ENCODE measurements at places on chromosomes 5 and 9.

DNA sequence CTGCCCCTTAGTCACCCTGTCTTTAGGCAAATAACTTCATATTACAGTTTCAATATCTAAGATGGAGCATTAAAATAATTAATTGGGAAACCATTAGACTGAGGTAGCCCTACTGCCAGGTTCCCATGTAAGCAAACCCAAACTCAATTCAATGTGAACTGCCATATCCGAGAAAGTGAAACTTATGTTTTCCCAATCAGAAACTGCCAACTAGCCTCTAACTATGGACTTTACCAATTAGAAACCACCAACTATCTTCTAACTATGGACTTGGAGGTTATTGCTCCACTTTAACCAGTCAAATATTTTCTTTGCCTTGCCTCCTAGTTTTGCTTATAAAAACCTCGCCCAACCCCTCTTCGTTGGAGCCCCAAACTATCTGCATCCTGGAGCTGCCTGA, 218.5 kb downstream of the ENC1 start:
- DNase-seq: no peak

- DNase-seq: peak; percentile 47
Measured at GRCh38 chr5:175681045-175681967, 23.4 kb downstream of the HRH2 start.

DNA sequence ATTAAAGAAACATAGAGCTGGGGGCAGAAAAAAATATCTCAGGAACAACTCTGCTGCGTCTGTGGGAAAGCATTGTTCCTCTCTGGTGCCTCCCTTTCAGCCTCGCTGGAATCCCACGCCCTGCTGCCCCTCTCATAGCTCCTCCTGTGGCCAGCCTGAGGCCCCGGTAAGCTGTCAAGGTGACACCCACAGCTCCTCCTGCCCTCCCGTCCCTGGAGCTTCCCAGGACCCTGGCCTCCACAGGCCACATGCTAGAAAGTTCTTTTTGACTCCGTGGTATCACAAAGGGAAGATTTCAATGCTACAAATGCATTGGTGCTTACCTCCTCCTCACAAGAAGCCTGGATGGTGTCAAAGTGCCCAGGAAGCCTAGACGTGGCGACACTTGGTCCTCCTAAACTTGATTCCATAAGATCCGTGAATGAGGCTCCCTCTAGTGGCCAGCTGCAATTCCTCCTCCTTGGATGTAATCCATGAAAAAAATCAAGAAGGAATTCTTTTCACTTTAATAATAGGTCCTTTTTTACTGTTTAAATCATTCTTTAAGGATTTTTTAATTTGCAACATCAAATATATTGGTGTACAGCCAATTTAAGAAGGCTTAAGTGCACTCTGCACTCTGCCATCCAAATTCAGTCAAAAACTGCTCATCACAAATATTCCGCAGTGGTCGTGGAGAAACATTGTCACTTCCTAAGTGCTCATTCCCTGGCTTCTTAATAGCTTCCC, 104.9 kb downstream of the CFAP90 start:
- peak; percentile 59 for DNase-seq

DNA sequence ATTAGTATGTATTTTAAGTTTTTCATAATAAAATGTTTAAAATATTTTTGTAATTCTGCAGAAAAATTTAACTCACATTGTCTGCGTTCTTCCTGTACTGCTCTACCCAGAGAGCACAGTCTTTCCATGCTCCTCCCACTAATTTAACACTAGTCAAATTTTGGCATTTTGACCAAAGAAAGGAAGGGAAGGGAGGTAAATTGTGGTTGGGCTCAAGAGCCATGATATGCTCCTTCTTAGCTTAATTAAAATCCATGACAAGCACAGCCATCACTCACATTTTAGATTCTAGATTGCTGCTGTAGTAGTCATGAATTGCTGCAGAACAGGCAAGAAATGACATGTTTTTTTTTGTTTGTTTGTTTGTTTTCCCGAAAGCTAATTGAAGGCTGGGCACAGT, 98.4 kb downstream of the NLN start:
- no peak for DNase-seq

GRCh38 chr5:59698207-59699178, 195.0 kb downstream of the PDE4D start:
- DNase-seq: no peak

- no peak for DNase-seq
Measured at GRCh38 chr9:32957358-32957757, 44.1 kb downstream of the APTX start.

DNA sequence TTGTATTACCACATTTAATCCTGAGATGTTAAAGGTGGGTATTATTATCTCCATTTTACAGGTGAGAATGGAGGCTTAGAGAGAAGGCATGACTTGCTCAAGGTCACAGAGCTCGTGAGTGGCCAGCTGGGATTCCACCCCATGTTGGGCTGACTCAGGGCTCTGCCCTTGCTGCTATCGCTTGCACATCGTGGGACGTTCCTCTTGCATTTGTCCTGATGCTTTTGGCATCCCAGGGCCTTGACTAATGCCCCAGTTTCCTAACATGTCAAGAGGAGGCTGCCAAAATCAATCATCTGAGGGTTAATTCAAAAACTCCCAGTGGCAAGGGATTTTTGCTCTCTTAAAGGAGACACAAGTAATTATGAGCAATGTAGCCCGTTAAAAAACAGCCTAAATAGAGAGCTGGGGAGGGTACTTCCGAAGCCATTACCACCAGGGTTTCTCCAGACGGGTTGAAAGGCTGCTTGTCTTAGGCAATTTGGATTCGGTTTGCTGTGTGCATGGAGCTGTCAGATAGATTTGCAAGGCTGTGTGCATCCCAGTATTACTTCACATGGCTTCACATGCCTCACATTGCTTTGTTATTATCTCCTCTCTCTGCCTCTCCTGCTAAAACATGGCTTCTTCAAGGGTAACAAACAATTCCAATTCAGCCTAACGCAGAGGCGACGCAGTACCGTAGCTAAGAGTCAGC, 347.4 kb downstream of the DRD1 start:
- DNase-seq: no peak

DNA sequence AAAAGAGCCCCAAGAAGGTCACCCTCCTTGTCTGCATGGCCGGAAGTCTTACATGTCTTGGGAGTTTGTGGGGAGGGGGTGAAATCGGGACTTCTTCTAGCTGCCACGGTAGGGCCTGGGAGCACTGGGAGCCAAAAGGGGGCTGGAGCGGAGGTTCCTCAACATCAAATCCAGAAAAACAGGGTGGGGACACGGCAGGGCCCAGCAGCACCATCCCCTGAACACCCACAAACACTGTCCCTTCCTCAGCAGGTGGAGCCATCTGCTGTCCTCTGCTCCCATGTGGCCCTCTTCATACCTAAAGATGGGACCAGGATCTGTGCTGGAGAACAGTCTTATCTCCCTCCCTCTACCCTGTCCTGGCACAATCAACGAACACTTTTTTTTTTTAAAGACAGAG, 2.7 kb downstream of the TERT start:
- no peak for DNase-seq

GRCh38 chr9:123655681-123656423, 274.1 kb downstream of the DENND1A start:
- DNase-seq: no peak

DNA sequence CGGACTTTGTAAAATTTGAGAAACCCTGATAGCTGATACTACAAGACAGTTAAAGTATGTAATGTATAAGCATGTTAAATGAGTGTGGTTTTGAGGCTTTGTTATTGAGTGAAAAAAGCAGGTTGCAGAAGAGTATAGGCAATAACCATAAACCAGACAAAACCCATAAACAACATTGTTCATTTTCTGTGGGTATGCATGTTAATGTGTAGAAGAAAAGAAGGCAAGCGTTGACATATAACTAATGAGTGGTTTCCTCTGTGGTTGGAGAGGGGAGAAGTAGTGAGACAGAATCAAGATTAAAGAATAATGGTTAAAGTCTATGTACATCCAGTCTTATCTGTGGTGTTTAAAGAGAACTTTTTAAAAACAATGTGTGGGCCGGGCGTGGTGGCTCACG, 26.2 kb downstream of the RAD23B start:
- no peak for DNase-seq

- peak; percentile 79 for DNase-seq
Measured at GRCh38 chr9:105064248-105065097, 136.5 kb upstream of the ABCA1 start.

DNA sequence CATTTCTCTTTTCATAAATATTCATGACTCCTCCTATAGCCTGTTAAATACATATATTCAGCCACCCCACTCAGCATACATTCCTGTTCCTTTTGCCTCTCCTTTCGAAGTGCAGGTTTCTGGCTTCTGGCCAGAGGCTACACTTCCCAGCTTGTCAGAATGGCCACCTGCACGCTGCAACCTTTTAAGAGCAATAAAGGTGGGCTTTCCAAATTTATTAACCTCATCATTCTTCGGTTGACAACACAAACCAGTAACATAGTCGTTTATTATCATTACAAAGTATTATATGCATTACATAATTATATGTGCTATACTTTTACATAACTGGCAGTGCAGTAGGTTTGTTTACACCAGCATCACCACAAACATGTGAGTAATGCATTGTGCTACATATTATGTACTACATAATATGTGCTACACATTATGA, 16.5 kb upstream of the TMEM171 start:
- DNase-seq: no peak

- DNase-seq: no peak
Measured at GRCh38 chr5:178123966-178124925, 6.6 kb upstream of the RMND5B start.

DNA sequence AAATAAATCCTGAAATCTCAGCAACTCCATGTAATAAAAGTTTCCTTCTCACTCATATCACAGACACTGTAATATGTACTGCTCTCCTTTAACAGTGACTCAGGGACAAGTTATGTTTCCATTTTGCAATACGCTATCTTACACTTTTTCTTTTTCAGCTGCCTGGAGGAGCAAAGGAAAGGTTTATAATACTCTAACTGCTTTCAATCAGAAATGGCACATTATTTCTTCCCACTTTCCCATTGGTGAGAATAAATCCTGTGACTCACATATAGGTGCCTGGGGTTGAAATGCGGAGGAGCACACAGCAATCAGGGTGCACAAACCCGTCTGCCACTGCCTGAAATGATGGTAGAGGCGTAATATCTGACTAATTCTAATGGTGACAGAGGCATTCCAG, 186.6 kb downstream of the HINT1 start:
- no peak for DNase-seq

DNA sequence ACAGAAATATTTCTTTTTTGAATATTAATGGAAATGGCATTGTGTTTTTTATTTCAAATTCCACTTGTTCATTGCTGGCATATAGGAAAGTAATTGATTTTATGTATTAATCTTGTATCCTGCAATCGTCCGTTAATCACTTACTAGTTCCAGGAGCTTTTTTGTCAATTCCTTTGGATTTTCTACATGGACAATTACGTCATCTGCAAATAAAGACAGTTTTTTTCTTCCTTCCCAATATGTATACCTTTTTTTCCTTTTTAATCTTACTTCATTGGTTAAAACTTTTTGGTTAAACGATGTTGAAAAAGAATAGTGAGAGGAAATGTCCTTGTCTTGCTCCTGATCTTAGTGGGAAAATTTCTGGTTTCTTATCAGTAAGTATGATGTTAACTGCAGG, 1.5 kb upstream of the TIFAB start:
- no peak for DNase-seq

DNA sequence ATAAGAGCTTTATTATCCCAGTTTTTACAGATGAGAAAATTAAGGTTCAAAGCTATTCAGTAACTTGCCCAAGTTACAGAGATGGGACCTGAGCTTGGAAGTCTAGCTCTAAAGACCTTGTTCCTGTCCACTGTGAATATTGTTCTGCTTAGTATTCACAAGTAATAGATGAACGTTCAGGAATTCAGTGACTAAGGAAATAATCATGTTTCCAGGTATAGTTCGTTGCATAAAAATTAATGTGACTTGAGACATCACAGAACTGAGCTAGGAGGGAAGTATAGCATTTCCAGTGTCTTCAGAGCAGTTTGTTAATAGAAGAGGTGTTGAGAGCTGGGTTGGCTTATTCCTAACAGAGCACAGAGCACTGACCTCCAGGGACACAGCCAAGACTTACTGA, 136.1 kb downstream of the FGF1 start:
- DNase-seq: no peak

GRCh38 chr5:22663134-22663533, 190.0 kb downstream of the CDH12 start:
- no peak for DNase-seq

DNA sequence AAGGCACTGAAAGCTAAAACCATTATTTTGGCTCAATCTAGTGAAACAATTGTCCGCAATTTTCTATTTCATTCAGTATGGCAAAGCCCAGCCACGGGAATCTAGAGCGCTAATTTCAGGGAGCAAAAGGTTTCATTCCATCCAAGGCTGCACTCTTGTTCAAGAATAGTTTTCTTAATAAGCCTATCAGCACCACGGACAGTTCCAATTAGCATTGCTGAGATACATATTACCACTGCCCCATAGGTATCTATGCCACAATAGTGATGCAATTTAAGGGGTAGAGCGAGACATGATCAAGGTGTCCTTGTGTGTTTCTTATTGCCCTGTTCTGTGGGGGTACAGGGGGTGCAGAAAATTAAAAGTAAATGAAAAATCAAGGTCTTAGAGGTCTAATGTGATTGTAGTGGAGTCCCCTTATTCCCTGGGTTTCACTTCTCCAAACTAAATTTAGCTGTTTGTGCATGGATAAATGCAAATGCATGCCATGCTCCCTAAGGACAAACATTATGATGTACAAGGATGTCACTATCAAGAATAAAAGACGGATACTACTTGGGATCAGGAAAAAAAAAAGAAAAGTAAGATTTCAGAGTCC, 45.5 kb downstream of the SPOCK1 start:
- DNase-seq: no peak

GRCh38 chr9:89139455-89139854, 39.2 kb downstream of the SHC3 start:
- no peak for DNase-seq

GRCh38 chr5:61159070-61159469, 3.2 kb downstream of the SMIM15 start:
- no peak for DNase-seq

DNA sequence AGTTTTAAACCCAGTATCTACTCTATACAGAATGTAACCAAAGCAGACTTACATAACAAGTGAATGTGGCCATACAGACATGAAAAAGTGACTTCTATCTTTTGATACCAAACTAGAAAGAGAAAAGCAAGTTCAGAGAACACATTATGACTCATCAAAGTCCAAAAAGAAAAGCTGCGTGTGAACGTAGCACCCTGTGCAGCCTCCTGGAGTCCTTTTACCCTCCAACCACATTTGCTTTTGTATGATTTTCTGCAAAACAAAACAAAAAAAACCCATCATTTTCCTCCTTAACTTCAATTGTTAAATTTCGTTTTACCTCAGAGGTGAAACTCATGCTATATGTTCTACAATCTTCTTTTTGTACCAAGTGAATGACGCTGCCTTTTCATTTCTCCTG, 2.8 kb upstream of the SMARCA2 start:
- no peak for DNase-seq

- no peak for DNase-seq
Measured at GRCh38 chr5:135034963-135035677, 1.1 kb upstream of the PITX1 start.

- DNase-seq: peak; percentile 65
Measured at GRCh38 chr9:89597711-89598362, 7.0 kb upstream of the GADD45G start.

Data from SK-N-SH (cell line).